Cortex of kidney (tissue), 1 donor: ENCODE measurements at places on chromosomes 13 and 19.

DNA sequence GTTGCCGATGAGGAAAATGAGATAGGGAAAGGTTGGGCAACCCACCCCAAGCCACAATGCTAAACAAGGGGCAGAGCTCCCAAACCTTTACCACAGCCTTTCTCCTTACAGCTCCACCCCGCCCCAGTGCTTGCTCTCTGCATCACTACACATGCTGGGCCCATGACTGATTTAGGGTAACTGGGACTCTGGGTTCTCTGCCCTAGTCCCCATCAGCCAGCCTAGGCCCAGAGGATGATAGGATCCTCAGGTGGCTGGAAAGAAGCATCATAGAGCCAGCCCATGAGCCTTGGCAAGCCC, 11.6 kb downstream of the C19orf47 start:
- no peak for DNase-seq

- no peak for DNase-seq
These were observed 8.3 kb downstream of the IRS2 start for GRCh38 chr13:109778102-109778542.

DNA sequence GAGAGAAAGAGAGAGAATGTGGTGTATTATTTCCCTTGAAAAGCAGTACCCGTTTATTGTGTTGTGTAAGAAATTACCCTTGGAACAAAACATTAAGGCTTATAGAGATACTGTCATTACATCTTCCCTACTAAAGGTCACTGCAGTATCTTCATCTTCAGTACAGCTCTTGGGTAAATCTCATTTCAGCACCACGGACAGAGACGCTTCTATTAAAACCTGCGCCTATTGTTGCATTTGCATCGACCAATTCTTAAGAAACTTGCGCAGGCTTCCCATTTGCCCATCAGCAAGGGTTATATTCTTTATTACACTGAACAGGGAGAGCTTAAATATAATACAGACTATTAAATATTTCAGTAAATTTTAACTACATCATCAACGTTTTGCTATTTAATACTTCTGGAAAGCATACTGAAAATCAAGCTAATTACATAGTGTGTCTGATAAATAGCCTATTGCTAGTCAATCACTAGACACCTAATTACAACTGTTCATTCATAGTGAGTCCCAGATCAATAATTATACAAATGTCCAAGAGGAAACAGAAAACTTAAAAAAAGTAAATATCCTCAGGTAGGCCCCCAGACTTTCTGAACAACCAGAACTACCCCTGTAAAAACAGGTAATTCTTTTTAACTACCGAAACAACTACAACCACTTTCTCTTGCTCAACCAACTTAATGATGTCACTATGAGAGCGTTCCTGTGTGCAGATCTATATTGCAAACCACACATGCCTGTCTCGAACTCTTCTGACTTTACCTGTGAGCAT, 350.6 kb downstream of the LIG4 start:
- DNase-seq, result no peak

DNA sequence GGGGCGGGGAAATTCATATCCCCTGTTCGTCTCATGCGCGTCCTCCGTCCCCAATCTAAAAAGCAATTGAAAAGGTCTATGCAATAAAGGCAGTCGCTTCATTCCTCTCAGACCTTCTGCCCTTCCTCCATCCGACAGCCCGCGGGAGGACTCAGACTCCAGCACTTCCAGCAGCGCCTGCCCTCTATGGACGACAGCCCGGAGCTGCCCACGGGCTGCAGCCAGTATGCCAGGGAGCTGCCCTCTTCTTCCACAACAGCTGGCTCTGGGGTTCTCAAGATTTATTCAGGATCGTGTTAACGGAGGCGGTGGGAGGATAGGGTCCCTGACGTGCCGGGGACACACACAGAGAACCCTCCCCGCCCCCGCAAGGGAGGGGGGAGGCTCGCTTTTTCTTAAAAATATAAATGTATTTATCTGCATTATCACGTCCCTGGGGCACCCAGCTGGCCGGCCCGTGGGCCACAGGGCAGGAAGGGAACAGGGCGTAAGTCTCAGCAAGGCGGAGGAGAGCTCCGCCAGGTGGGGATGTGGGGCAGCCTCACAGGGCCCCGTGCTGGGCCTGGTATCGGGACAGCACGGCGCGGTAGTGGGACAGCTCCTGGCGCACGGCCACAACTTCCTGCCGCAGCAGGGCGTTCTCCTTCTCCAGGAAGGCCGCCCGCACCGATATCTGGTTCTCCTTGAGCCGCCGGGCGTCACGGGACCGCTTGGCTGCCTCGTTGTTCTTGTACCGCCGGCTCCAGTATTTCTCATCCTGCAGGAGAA, 6.7 kb downstream of the DBP start:
- no peak for DNase-seq

DNA sequence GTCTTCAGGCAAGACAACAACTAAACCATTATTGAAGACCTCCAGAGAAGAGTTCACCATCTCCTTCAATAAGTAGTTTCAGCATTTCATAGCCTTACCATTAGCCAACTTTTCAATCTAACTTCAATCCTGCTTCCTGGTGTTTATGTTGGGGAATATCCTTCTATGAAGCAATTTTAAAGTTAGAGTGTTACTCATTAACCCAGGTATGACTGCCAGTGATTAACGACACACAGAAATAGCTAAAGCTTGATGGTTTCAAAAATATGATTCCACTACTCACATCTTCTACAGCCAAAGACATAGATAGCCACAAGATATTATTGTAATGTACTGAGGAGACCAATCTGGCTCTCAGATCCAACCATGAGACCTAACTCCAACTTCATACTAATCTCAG, 403.2 kb downstream of the EFNB2 start:
- no peak for DNase-seq

DNA sequence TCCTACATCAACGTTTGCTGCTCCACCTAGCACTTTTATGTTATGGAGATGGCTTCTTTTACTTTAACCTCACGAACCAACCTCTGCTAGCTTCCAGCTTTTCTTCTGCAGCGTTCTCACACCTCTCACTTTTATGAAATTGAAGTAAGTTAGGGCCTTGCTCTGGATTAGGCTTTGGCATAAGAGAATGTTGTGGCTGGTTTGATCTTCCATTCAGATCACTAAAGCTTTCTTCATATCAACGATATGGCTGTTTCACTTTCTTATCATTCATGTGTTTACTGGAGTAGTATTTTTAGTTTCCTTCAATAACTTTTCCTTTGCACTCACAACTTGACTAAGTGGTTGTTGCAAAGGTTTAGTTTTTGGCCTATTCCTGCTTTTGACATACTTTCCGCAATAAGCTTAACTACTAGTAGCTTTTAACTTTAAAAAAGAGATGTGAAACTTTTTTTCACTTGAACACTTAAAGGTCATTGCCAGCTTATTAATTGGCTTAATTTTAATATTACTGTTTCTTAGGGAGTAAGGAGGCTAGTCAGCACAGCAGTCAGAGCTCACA, 60.0 kb upstream of the SPRY2 start:
- DNase-seq, result no peak

GRCh38 chr13:98761986-98762616, 9.6 kb upstream of the SLC15A1 start:
- DNase-seq, result no peak

DNA sequence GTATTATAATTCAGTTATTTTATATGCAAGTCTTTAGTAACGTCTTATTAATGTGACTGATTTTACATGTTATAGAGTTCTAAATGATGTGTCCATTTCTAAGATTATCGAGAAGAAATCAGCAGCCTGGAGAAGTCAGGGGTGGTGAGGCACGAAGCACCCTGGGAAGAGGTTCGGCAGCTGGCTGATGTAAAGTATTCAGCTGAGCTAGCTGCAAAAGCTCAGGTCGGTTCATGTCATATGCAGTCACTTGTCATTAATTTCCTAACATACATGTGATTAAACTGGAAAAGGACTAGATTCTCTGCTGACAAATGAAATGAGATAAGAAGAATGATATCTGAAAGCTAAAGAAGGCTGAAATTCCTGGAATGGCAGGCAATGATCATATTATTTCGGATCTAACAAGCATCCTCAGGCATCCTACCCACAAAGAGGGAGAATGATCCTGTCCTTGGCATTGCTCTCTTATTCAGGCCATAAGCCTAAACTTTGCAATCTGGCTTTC, 383.0 kb upstream of the SLITRK1 start:
- no peak for DNase-seq

DNA sequence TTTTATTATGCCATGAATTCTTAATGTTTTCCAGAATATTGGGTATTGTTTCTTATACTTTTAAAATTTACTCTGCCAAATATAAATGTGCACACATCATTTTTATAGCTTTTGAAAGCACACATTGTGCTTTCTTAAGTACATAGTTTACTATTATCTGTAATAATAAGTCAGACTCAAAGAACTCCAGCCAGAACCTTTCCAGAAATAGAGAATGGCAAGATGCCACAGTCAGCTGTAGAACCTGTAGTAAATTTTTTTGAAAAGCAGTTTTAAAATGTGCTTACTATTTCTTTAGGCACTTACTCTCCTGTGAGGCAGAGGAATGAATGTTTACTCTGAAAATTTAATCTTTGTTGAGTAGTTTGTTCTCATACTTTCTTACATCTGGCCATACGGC, 1287.1 kb downstream of the PCDH9 start:
- DNase-seq, result no peak

GRCh38 chr19:12769689-12770088, 5.7 kb downstream of the HOOK2 start:
- DNase-seq, result no peak

DNA sequence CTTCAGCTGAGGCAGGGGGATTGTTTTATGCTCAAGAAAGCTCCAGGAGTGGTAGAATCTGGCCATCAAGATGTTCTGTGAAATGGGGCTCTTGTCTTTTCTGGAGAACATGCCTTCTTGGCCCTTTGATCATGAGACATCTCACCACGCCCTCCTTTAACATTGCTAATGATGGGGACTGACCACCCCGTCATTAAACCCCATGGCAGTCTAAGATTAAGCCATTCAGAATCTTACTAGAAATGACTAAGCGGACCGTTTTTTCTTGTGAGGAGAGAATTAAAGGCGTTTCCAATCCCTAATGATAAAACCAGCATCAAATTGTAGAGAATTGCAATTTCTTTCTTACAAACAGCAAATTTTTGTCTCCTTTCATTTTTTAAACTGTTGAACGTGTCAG, 89.4 kb downstream of the COL4A2 start:
- DNase-seq, result no peak

GRCh38 chr19:47232422-47233211, 1.6 kb upstream of the BBC3 start:
- DNase-seq, result no peak
